ENCODE measurements at places on chromosomes 3 and 15.

- DNase-seq = no peak
Measured at GRCh38 chr15:83289160-83289559, 4.7 kb upstream of the BNC1 start.

GRCh38 chr3:131107637-131108433 lies 81.2 kb downstream of the NEK11 start:
- no peak for DNase-seq

DNA sequence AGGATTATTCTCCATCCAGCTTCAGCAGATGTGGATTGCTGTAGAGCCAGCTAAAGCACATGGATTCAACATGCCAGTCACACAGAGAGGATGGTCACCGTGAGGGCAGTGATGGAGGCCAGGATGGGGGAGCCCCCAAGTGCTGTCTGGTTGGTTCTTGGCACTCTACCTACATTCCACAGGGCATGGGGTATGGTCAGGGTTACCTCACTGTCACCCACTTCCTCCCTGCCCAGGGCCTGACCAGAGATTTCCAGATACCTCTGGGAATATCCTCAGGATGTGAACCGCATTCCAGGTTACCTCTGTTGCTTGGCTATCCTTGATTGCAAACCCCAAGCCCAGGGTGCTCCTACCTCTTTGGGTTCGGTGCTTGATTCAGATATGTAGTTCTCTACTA lies 147.3 kb upstream of the TRIM42 start:
- DNase-seq = no peak

- no peak for DNase-seq
Measured at GRCh38 chr3:39502838-39503145, 35.3 kb downstream of the MOBP start.

All from stimulated activated CD4-positive, alpha-beta T cell treated with anti-CD3 and anti-CD28 coated beads, Interleukin-1b, Interleukin-23, amount 100 ng/mL, for 24 hours (primary cell).